Hematopoietic multipotent progenitor cell treated with erythropoietin and hydrocortisone succinate and interleukin-3 and kit ligand, for 17 days (in vitro differentiated cells): ENCODE measurements at places on chromosomes 1 and 21.

DNA sequence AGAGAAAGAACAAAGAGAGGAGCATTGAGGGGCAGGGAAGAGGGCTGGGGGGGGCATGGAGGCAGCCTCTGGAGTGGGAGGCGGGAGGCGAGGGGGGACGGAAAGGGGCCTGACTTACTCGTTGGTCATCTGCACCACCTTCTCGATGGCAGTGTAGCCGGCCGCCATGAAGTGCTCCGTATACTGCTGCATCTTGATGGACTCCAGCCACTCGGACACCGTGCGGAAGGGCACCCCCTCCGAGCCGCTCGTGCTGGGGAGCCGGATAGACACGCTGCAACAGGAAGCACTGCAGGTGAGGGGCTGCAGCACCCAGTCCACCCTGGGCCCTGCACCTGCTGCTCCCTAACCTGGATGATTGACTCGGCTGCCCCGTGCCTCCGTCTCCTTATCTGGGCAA is 26.6 kb downstream of the EPHA2 start:
- no peak for DNase-seq

GRCh38 chr1:54977533-54978297 is 2.7 kb upstream of the TMEM61 start:
- DNase-seq, result no peak

DNA sequence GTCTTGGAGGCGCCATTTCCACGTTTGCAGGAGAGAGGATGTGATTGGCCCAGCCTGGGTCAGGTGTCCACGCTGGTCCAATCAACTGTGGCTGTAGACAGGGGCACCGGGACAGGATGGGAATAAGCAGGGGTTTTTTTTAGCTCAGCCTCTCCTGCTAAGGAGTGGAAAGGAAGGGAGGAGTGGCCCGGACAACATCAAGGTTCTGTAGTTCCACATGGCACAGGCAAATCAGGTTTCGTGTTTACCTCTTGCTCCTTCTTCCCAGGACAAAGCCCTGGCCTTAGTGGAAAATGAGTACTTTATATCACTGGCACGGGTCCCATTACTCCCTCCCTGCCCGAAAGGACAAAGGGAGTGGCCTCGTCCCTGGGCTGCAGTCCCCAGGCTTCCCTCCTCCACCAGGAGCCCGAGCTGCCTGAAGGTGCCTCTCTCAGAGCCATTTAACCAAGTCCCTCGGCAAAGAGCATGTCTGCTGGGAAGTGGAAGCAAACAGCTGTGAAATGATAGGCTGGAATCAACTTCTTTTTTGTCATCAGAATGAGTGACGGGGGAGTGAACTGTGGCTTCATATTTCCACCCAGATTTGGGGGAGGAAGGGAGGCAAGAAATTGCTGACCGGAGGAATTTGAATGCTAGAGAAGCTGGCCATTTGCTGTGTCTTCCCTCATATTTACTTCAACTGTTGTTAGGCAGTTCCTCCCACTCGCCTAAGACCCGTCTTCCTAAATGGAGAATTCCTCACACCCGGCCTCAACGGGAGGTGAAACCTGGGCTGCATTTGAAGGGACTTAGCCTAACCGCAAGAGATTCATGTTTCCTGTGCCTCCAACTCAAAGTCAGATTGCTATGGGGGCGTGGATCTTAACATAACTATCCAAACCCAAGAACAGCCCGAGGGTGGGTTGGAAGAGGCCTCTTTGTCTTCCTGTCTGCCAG is 84.9 kb upstream of the SLC44A3 start:
- no peak for DNase-seq

DNA sequence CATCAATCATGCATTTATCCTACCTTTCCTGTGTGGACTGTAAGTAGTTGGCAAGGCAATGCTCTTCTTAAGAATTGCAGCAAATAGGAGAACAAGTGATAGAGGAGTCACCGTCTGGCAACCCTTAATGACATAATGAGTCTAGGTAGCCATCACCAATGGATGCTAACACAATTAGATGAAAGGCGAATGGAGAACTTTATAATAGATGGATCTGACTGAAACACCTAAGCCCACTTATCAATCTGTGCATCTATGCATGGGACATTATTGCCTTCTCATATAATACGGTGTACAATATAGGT is 18.9 kb upstream of the CAPN8 start:
- no peak for DNase-seq

DNA sequence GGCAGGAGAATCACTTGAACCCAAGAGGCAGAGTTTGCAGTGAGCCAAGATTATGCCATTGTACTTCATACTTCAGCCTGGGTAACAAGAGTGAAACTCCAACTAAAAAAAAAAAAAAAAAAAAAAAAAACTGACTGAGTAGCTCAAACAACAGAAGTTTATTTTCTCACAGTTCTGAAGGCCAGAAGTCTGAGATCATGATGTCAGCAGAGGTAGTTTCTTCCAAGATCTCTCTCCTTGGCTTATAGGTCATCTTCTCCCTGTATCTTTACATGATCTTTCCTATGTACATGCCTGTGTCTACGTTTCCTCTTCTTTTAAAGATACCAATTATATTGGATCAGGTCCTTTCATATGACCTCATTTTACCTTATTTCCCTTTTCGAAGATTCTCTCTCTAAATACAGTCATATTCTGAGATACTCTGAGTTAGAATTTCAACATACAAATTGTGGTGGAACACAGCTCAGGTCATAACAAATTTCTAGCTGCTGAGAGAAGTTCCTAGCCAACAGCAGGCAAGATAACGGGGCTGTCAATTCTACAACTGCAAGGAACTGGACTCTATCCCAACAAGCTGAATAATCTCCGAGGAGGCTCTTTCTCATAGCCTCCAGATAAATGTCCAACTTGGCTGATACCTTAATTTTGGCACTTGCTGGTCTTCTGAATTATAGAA is 187.7 kb upstream of the ADAMTS5 start:
- DNase-seq, result no peak

DNA sequence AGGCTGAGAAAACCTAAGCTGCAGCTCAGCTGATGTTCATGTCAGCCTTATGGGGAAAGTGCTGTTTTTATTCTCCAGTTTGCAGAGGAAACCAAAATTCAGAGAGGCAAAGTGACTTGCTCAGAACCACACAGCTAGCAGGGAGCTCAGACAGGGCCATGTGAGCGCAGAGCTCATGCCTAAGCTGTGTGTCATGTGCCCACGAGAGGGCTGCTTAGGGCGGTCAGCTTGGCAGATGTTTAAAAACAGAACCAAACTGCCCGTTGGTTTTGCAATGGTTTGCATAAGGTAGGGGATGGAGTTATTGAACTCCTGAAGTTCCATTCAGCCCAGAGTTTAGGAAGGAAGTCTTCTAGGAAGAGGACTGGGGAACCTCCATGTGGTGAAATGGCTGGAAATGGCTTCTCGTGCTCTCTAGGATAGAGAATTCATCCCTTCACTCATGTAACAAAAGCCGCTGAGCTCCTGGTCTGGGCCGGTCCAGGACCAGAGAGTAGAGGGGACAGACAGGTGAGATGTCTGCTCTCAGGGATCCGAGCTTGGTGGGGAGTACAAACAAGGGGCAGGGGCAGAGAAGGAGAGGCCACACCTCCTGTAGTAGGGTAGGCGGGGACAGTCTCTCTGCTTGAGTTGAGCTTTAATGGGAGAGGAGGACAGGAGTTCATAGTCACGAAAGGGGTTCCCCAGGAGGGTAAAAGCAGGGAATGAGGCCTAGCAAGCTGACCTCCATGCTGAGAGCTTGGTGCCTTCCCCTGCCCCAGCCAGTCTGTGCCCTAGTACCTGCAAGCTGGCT is 46.9 kb downstream of the ARHGEF10L start:
- DNase-seq, result no peak

DNA sequence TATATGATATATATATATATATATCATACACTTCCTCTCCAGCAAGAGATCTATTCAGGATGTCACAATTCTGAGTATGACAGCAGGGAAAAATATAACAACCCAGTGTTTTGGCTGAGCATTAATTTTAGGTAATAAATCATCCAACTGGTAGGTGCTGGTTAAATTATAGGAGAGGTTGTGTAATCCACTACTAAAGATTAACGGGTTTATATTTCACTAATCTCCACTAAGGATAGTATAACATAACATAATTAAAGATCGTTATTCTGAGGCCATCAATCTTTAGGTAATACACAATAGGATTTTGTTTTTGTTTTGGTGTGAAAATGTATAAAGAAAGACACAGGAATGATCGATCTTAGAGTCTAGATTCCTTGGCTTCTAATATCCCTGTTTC is 102.2 kb downstream of the COQ8A start:
- no peak for DNase-seq

DNA sequence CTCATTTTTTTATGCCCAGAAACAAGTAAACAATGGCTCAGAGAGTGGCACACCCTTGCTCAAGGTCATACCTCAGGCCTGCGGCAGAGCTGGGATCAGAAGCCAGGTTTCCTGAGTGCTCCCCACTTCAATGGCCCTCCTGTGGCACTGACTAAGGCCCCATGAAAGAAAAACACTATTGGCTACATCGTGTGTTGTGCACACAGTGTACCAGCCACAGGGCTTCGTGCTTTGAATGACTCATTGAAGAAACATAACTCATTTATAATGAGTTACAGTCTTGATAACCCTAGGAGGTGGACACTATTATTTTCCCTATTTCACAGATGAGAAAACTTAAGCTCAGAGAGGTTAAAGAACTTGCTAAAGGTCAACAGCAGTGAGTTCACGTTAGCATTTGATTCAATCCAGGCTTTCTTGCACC is 91.2 kb downstream of the TRABD2B start:
- DNase-seq, result no peak

DNA sequence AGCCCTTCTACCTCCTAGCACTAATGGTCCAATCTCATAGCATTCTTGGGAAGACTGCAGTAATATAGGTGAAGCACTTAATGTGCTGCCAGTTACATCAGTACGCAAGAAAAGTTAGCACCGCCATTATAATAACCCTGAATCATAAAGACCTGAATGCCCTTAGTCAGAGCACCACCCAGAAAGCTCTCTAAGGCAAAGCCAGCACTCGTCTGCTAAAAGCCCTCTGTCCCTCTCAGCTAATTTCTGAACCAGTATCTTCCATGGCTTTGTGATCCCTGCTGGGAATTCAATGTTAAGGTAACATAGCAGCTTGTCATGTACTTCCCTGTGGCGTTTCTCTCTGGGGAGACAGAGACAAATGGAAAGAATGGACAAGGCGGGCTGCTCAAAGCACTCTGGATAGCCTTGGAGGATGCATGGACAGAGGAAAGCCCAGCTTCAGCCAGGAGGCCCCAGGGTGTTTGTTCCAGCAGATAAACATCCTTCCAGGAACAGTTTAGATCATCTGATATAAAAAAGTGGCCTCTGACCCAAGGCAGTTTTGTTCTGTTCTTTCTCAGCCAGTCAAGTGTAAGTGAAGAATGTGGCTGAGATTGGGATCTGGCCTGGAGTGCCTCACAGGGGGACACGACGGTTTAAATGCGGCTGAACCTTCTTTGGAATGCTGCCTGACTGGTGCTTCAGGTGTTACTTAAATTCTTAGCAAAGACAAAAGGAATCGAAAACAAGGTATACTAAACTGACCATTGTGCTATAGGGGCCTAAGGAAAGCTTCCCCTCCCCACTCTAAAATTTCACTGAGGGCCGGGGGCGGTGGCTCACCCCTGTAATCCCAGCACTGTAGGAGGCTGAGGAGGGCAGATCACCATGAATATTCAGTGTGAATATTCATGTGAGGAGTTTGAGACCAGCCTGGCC is 58.1 kb upstream of the VTCN1 start:
- no peak for DNase-seq

- DNase-seq, result no peak
Measured at GRCh38 chr1:5532811-5533210, 459.4 kb downstream of the NPHP4 start.

- DNase-seq, result no peak
Measured at GRCh38 chr1:167463080-167463479, 55.2 kb downstream of the CD247 start.

- DNase-seq, result no peak
Measured at GRCh38 chr1:10773851-10774614, 22.4 kb downstream of the CASZ1 start.

DNA sequence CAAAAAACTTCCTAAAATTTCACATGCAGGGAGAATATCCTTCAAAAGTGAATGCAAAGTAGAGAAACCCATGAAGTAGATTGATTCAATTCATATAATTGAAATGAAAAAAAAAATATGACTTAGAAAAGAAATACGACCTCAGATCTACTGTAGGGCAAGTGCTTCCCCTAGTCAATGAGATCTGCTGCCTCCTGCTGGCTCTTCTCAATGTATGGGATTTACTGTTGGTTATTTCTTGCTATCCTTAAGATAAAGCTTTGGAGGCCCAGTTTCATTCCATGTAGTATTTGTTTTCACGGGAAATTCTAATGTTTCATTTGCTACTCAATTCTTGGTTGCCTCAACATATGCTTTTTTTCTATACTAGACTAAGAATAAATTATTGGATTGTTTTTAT is 46.2 kb downstream of the ZNF648 start:
- DNase-seq, result no peak

GRCh38 chr1:189783456-189783855 is 694.2 kb downstream of the BRINP3 start:
- no peak for DNase-seq

- no peak for DNase-seq
Measured at GRCh38 chr1:28745653-28746173, 9.0 kb downstream of the YTHDF2 start.

DNA sequence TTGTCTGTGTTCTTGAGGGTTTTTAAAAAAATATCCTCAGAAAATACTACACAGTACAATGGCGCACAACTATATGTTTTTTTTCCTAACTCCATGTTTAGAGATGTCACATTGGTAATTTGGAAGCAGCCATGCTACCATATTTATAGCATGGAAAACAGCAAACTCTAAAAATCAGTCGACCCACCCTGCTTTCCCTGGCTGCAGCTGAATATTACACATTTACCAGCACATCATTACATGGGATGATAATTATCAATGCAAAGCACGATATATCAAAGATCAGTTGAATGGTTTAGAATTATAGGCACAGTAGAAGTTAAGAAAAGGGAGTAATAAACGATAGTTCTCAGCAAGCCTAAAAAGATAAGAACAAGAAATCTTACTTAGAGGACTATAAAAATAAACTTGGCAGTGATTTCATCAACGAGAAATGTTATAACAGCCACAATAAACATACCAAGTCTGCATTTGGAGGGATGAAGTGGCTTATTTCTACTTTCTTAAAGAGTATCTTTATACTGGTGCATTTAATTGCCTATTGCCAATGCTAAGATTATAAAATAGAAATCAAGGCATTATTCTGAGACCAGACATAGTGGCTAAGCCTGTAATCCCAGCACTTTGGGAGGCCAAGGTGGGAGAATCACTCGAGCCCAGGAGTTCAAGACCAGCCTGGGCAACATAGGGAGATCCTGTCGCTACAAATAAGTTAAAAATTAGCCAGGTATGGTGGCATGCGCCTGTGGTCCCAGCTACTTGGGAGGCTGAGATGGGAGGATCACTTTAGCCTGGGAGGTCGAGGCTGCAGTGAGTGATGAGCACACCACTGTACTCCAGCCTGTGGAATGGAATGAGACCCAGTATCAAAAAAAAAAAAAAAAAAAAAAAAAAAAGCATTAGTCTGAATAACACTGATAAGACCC is 43.4 kb downstream of the WDR64 start:
- no peak for DNase-seq

DNA sequence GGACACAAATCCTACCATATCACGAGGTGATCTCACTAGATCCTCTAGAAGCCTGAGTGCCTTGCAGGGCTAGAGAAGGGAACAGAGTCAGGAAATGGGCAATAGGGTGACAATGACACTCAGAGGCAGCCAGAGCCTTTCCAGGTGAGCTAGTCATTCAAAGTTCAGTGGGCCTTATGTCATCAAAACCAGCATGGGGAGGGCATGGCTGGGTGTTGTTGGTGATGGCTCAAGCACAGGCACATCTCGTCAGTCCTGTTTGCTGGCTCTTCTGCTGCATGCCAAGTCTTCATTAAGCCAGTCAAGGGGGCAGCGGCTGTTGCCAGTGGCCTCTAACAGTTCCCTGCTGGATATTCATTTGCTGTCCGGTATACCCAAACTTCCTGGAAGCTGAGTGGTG is 99.6 kb upstream of the USP24 start:
- DNase-seq, result no peak
